H7 (cell line): ENCODE measurements at places on chromosomes 7 and 10. TPM values are rescaled to one million over a fixed set of nuclear protein-coding genes. Genes with fewer than 3 reads are reported as not detected.
A peak's percentile ranks its signal among the peaks of the same experiment; 100 is the strongest.

DNA sequence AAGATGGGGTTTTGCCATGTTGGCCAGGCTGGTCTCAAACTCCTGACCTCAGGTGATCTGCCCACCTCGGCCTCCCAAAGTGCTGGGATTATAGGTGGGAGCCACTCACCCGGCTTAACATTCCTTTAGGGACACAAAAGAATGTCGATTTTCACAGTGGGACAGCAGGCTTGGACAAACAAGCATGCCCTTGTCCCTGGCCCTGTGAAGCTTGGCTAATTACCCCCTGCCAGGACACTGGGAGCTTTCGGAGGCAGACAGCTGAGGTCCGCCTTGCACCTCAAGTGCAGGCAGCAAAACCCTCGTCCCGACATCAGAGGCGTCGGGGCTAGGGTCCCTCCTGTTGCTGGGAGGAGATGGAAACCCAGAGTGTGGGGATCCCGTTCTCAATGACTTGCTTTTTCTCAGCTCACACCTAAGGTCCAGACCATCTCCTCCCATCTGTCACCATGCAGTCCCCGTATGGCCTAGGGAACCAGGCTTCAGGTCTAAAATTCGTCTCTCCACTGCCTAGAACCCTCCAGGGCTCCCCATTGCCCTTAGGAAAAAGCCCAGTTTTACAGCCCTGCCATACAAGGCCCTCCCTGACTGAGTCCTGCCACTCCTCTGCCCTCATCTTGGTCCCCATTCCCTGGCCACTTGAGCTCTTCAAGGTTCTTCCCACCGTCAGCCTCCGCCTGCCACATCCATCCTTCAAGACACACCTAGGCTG lies 6.3 kb upstream of the CLIP2 start:
- peak; percentile 57 for DNase-seq

DNA sequence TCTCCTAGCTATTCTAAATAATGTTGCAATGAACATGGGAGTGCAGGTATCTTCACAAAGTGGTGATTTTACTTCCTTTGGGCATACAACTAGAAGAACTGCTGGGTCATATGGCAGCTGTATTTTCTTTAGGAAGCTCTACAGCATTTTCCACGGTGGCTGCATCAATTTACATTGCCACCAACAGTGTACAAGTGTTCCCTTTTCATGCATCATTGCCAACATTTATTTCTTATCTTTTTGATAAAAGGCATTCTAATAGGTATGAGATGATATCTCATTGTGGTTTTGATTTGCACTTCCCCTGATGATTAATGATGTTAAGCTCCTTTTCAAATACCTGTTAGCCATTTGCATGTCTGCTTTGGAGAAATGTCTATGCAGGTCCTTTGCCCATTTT lies 52.6 kb downstream of the NT5C2 start:
- no peak for DNase-seq

SSC4D gene
- 19.6 and 25.5 TPM in 2 replicates for total RNA-seq

GRCh38 chr10:95290461-95291364 lies at the start of gene PDLIM1:
PDLIM1 (minus strand) TSS chr10:95291003; CDS start chr10:95290915, 88 bp downstream.
- DNase-seq, result peak; percentile 95

- peak; percentile 35 for DNase-seq
Measured at GRCh38 chr7:32347244-32347828, 142.8 kb downstream of the LSM5 start.

DNA sequence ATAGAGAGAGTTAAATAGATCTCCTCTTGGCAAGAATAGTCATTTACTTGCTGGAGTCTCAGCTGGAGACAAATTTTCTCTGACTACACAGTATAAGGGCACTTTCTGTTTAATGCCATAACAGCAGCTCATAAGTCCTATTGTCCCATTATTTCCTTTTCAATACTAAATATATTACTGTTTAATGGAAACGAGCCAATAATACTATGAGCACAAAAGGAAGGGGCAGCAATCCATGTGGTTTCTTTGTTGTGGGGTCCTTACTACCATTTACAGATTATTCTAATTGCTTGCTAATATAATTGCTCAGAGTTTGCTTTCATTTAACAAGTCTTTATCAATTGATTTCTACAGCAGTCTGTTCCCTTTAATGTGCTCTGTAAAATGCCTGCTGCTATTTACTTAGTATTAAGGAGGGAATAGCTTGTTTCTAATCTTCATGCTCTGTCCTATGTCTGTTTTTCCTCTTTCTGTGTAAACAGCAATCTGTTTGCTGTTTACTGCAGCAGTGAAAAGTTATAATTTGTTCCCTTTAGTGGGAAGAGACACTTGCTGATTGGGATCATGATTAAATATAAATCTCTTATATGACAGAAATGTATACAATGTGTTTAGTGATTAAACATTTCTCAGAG lies 296.2 kb upstream of the SMIM30 start:
- DNase-seq, result no peak

SH3PXD2A gene
- 6.8 and 8.1 TPM in 2 replicates for total RNA-seq

STEAP2 gene
- total RNA-seq, result 8.8 and 15.1 TPM in 2 replicates

DNA sequence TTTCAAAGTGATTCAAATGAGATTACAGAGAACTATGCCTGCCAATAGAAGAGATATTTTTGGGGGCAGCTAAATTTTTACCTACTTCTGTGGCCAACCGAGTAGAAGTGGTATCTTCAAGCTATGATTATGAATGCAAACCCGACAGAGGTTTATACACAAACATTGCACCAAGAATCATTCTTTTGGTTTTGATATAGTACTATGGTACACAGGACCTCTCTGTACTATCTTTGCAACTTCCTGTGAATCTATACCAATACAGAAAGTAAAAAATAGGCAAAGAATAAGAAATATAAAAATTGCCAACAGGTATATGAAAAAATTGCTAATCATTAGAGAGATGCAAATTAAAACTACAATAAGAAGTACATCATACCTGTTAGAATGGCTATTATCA lies 103.2 kb upstream of the VIPR2 start:
- DNase-seq, result no peak

GRCh38 chr10:127196282-127197153 lies at the start of gene INSYN2A:
INSYN2A (minus strand) TSS chr10:127196591; CDS start chr10:127176395, 20,196 bp downstream.
- DNase-seq, result peak; percentile 92

GRCh38 chr10:49653273-49653929 lies 26.1 kb upstream of the C10orf53 start:
- DNase-seq, result peak; percentile 14

FAM20C gene
- total RNA-seq, result 63.2 and 71.5 TPM in 2 replicates

GRCh38 chr10:49307921-49308320 lies 9.0 kb downstream of the C10orf71 start:
- no peak for DNase-seq

GRCh38 chr10:103720964-103721335 lies 134.4 kb downstream of the SH3PXD2A start:
- DNase-seq, result no peak

SPDYE1 gene
- not detected in 2 replicates for total RNA-seq

DNA sequence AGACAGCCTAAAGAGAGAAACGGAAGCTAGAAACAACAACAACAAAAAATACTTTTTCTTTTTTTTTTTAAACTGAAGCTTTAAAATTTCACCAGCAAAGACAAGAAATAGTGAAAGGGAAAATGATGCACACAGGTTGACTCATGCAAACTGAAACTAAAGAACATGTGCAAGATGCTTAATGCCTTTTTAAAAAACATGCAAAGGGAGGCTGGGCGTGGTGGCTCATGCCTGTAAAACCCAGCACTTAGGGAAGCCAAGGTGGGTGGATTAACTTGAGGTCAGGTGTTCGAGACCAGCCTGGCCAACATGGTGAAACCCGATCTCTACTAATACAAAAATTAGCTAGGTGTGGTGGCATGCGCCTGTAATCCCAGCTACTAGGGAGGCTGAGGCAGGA lies 15.1 kb upstream of the CUBN start:
- no peak for DNase-seq

- no peak for DNase-seq
Measured at GRCh38 chr7:8422177-8422576, 11.2 kb upstream of the NXPH1 start.

- no peak for DNase-seq
Measured at GRCh38 chr10:76759681-76760080, 877.9 kb downstream of the KCNMA1 start.

- peak; percentile 74 for DNase-seq
Measured at GRCh38 chr7:24283897-24284698, at the start of gene NPY. NPY (plus strand) TSS chr7:24284190; CDS start chr7:24285241, 1,051 bp downstream.

- peak; percentile 28 for DNase-seq
Measured at GRCh38 chr7:45978731-45979211, 57.7 kb upstream of the IGFBP3 start.

DNA sequence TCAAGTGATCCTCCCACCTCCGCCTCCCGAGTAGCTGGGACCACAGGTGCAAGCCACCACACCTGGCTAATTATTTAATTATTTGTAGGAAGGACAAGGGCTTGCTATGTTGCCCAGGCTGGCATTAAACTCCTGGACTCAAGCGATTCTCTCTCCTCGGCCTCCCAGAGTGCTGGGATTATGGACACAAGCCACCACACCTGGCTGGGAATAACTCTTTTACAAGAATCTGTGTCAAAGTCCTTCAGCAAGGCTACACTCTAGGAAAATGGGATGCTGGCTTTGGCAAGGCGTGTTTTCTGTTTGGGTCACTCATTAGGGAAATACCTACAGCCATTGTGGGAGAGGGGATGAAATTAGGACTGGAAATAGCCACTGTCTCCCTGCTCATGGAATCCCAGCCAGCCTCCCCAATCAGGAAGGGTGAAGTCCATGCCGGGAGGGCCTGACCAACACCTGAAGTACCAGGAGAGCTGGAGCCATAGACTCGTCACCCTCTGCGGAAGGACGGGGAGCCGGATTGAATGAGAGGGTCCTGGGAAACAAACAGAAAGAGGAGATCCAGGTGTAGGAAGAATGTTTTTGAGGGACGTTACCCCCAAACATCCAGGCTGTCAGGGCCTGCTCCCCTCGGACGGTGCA lies 72.2 kb upstream of the MYL10 start:
- DNase-seq, result no peak

- DNase-seq, result no peak
Measured at GRCh38 chr10:71627230-71627939, 92.2 kb downstream of the C10orf105 start.

HGF gene
- total RNA-seq, result 1.1 TPM in 1 of 2 replicates, not detected in the other
